Mammary microvascular endothelial cell (primary cell): ENCODE measurements at places on chromosomes 2 and 18. TPM values are rescaled to one million over a fixed set of nuclear protein-coding genes. Genes with fewer than 3 reads are reported as not detected.

The GALNT5 gene
- under 0.01 and 0.07 TPM in 2 replicates for total RNA-seq

The LAMA3 gene
- 5.9 and 9.0 TPM in 2 replicates for total RNA-seq

The FTCDNL1 gene
- total RNA-seq, result 0.93 and 1.9 TPM in 2 replicates

The IL36RN gene
- total RNA-seq, result not detected in 2 replicates

The STK36 gene
- total RNA-seq, result 8.3 and 10.8 TPM in 2 replicates

The UGT1A5 gene
- total RNA-seq, result not detected in 2 replicates

The HOXD12 gene
- not detected in 2 replicates for total RNA-seq

The COL6A3 gene
- 3.0 and 4.3 TPM in 2 replicates for total RNA-seq

The TTC21B gene
- 9.8 and 15.9 TPM in 2 replicates for total RNA-seq

The CFAP65 gene
- not detected in 2 replicates for total RNA-seq

The IL36B gene
- total RNA-seq, result not detected in 2 replicates

The CERS6 gene
- total RNA-seq, result 6.5 and 6.8 TPM in 2 replicates

The C2orf66 gene
- total RNA-seq, result not detected in 2 replicates

The SLC66A3 gene
- total RNA-seq, result 25.0 and 30.0 TPM in 2 replicates

The RTP5 gene
- not detected in 2 replicates for total RNA-seq

The MCM6 gene
- total RNA-seq, result 32.8 and 34.6 TPM in 2 replicates

The STAMBP gene
- total RNA-seq, result 23.2 and 25.0 TPM in 2 replicates

The RBMS1 gene
- total RNA-seq, result 53.6 and 58.6 TPM in 2 replicates

The C2orf81 gene
- 0.59 and 0.67 TPM in 2 replicates for total RNA-seq

The KCNJ13 gene
- total RNA-seq, result not detected in 2 replicates

The CDH7 gene
- total RNA-seq, result not detected in 2 replicates
